Esophagus mucosa (tissue), 1 donor: ENCODE measurements at places on chromosomes 4 and X.

- no peak for ATAC-seq
Measured at GRCh38 chrX:24899391-24899790, 116.4 kb downstream of the ARX start.

GRCh38 chr4:116838609-116839008 is 246.8 kb downstream of the TRAM1L1 start:
- no peak for ATAC-seq

DNA sequence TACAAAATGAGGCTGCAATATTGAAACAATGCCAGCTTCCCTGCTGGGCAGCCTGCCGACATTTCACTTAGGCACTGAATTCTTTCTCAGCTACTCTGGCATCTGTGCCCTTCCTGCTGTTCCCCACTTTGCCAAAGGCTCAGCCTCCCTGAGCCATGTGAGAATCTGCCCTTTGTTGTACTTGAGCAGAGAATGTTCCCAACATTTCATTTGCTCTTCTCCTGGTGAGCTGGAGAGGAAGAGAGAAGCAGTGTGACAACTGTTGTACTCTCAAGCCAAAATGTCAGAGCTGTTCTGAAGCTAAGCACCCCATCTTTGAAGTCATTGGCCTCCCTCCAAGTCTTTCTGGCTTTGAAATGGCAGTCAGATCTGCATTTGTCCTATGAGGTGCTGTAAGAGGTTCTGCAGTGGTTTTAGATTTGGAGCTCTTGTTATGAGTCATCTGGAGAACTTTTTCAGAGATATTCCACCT is 32.5 kb downstream of the LANCL3 start:
- ATAC-seq, result no peak

GRCh38 chr4:101823864-101824263 is 33.3 kb downstream of the BANK1 start:
- no peak for ATAC-seq

GRCh38 chrX:108426262-108426661 is 12.0 kb downstream of the COL4A6 start:
- no peak for ATAC-seq

DNA sequence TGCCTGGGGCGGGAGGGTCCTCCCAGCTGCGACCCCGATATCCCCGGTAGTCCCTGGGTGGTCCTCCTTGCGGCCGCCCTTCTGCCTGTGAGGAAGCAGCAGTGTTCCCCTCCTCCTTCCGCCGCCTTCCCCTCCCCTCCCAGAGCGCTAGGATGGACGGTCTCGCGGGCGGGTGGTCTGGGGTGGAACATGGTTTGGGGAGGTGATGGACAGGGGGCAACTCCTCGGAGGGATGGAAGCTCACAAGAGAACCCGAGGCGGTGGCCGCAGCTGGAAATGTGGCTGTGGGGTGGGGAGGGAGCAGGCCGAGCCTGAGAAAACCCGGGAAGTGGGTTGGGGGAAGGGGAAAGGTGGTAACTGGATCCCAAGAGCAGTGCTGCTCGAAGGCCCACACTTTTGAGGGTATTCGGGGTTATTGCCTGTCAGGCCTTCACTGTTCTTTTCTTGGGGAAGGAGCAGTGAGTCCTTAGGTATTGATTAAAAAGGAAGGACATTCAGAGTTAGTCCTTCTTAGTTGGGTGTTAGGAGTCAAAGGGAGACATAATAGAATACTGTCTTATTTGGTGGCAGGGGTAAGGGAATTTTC is 581 bp downstream of the UBE2K start:
- ATAC-seq, result peak; percentile 27

DNA sequence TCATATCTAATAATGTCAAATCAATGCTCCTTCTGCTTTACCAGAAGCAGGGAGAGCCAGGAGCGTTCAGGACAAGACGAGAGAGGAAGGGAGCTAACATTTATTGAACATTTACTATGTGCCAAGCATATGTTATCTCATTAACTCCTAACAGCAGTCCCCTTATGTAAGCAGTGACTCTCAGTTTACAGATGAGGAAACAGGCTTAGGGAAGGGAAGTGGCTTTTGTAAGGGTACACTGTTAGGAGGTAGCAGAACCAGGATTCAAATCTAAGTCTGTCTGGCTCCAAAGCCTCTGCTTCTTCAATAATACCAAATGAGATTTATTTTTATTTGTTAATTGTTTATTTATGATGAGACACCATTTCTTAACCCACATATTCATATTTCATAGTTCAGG is 2.6 kb upstream of the STARD8 start:
- ATAC-seq, result no peak

DNA sequence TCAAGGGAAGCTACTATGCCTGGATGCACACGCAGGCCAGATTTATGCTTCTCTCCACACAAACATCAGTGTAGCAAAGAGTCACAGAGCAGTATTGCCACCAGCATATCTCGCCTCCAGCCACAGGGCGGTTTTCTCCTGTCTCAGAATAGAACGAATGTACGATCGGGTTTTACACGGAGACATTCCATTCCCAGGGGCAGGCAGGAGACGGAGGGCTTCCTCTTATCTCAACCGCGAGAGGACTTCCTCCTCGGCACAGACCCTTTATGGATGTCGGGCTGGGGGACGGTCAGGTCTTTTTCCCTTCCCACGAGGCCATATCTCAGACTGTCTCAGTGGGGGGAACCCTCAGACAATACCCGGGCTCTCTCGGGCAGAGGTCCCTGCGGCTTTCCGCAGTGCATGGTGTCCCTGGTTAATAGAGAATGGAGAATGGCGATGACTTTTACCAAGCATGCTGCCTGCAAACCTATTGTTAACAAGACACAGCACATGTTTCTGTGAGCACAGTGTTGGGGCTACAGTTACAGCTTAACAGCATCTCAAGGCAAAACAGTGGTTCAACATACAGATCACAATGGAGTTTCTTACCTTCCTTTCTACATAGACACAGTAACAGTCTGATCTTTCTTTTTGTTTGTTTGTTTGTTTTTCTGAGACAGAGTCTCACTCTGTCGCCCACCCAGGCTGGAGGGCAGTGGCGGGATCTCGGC is 24.1 kb downstream of the CSF2RA start:
- ATAC-seq, result no peak

- ATAC-seq, result no peak
Measured at GRCh38 chr4:148229028-148229427, 213.2 kb downstream of the NR3C2 start.

DNA sequence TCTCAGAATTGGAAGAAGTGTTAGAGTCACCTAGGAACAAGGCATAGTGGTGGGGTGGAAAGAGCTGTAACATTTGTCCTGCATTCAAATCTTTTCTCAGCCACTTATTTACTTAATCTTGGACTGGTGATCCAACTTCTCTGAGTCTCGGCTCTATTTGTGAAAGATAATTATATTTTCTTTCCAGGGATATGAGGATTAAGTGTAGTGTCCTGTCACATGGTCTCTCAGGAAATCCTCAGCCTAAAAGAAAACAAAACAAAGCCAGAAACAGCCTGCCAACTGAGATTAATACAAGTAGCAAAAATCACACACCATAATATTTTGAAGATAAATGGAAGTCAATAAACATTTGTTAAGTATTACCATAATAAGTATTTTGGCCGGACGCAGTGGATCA is 33.3 kb upstream of the ETNPPL start:
- ATAC-seq, result no peak

DNA sequence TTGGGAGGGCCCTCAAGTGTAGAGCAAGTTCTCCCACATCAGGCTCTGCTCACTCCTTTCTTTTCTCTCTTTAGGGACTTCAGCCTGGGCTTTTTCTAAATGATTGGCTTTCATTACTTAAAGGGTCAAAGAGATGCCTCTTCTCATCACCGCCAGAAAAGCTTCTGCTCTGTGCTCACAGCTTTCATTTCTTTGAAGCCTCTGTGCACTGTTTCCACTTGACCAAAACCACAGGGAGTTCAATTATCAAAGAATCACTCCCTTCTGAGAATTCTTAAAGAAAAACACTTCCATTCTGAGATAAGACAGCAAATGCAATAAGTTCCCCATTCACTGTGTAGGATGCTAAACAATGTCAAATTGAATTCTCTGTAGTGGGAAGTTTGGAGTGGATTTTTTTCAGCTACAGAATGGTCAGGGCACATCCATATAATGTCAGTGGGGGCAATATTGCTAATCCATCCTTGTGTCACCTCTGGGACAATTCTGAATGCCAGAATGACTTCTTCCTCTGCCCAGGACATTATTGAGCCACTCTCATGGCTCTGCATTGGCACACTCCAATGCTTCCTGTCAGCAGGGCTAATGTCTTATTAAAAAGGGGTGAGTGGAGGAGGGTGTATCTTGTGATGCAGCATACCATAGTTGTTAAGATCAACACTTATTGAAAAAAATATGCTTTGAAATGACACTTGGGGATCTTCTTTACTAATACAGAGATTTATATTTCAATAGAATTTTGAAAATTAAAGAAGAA is 217.6 kb downstream of the SNCA start:
- no peak for ATAC-seq

DNA sequence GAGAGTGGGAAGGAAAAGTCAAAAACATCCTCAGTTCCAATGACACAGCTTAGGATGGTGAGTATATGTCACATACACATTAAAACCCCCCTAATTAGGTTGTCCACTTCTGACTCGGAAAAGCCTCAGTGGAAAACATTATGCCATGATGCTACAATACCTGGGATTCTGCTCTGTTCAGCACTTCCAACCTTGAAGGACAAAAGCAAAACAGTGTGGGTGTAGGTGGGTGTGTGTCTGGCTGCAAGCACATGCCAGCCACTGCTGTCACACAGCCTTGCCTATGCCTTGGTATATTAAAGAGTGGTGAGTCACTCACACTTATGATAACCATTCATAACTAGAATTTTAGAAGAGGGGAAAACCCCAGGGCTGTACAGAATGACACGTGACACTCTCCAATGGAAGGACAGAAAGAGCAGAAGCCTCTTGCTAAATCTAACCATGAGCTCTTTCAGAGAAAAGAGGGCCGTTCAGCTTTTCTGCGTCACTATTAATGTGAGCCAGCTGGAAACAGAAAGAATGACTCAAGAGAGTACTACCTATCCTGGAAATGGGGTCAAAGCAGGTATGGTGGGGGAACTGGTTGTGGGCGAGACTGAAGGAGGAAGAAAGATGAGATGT is 159.6 kb downstream of the TET2 start:
- peak; percentile 93 for ATAC-seq

- no peak for ATAC-seq
Measured at GRCh38 chr4:62359441-62360155, 1159.5 kb downstream of the ADGRL3 start.

- ATAC-seq, result peak; percentile 91
Measured at GRCh38 chrX:120672389-120672788, 42.5 kb upstream of the C1GALT1C1 start.

DNA sequence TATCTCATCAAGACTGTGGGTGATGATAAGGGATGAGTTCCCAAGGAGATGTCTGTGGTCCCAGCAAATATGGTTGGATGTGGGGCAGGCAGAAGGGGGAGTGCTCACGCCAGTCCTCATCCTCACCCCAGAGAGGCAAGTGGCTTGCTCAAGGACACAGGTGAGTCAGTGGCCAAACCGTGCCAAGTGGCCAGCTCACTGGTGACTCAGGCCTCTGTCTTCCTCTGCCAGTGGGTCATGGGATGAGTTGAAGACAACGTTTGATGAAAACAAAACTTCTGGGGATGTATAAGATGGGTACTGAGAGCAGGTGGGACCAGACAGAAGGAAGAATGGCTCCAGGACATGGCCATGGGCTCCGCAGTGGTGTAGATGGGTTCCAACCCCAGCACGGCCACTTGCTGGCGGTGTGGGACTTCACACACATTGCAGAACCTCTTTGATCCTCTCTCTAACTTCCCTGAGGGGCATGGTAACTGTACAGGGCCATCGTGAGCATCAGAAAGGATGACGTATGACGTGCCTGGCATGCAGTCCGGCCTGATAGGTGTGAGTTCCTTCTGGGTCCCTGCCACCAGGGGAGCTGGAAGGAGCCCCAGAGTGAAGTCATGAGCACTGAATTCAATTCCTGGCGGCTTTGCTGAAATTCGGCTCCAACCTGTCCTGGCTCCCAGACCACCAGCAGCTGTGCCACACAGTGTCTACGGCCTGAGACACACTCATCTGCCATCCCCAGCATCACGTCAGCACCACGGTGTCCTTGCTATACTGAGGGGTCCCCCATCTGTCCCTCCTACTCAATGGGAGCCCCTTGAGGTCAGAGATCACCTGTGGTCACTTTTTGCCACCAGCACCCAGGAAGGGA is 41.3 kb upstream of the GPR78 start:
- ATAC-seq, result peak; percentile 71

- no peak for ATAC-seq
Measured at GRCh38 chr4:113783701-113784100, 22.2 kb upstream of the CAMK2D start.

DNA sequence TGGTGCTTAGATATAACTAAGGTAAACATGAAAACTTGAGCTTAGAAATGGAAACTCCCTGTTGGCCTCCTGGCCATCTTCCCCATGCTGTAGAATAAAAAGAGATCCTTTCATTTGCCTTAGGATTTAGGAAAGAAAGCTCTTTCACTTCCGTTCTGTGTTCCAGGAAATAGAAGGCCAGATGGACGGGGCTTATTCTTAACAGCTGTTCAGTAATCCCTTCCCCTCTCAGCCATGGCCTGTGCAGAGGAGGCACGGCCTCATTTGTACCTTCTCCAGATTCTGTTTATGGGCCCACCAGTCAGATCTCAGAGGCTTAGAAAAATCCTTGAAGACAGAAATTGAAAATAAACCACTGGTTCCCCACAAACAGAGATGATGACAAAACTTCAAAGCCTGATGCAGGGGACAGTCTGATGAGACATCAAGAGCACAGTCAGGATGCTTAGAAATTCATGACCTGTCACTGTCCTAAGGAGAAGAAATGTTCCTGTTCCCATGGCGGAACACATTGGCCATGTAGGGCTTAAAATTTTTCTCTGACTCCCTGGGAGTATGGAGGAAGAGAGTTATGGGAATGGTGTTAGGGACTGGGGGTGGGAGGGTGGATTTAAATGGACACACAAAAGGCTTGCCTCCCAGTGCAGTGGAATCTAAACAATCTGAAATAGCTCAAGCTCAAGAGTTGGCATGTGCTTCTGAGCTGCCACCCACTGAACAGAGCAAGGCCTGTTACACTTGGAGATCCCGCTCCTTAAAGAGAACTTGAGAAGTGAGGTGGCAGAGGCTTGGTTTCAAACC is 188.8 kb downstream of the SOWAHB start:
- ATAC-seq, result no peak

DNA sequence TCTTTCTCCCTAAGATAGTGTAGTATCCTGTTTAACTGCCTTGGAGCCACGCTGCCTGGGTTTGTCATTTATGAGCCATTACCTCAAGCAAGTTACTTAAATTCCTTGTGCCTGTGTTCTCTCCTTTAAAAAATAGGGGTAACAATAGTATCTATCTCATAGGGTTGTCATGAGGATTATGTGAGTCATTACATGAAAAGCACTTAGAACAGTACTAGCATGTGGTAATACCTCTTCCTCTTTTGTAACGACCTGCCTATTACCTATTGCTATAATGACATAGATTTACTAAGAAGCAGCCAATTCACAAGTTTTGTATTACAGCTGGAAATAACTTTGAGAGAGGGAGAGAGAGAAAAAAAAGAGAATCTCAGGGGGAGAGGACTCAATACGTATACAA is 834.7 kb downstream of the RAPGEF2 start:
- peak; percentile 59 for ATAC-seq
